ENCODE measurements at places on chromosomes 12 and 14. TPM values are rescaled to one million over a fixed set of nuclear protein-coding genes. Genes with fewer than 3 reads are reported as not detected.

Gene PROX2
- total RNA-seq, result 0.23 TPM

Gene TULP3
- 5.9 TPM for total RNA-seq

Gene ACVR1B
- total RNA-seq, result 10.1 TPM

Gene CCDC175
- total RNA-seq, result not detected

Gene MEG3
- total RNA-seq, result not detected

Gene WNT1
- total RNA-seq, result not detected

DNA sequence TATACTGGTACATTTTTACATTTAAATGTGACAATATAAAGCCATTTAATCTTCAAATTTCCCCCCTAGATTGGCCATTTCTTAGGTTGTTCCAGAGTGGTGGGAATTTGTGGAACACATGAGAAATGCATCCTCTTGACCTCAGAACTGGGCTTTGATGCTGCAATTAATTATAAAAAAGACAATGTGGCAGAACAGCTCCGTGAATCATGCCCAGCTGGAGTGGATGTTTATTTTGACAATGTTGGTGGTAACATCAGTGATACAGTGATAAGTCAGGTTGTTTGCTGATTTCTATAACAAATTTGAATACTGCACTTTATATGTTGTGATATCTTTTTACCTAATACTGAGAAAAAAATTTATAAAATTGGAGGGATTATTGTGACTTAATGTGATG, 7.6 kb upstream of the ZNF410 start:
- DNase-seq, result no peak

DNA sequence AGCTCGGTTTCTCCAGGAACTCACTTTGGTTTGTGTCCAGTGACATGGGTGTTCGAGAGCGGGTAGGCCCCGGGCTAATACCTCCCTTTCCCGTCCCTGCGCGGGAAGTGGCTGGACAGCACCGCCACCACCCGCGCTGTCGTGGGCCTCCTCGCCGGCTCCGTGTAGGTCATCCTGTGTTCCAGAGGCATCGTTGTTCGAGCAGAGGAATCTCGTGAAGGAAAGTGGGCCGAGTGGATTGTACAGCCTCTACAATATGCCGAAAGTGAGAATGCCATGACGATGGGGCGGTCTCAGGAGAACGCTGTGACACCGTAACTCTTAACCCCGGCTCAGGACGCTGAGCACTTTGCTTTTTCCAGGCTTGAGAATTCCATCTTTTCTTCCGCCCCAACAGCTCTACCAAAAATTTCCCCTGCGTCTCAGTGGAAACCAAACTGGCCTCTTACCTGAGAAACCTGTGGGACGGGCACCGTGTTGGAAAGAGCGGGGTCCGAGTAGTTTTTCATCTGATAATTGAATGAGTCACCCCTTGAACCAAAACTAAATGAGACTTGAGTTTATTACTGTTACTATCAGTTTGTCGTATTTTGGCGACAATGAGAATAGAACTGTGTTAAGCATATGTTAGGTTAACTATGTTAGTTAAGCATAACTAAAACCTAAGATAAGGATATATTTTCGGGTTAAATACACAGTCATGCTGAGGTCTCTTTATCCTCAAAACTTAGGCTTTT, 510 bp downstream of the EIF2S1 start:
- no peak for DNase-seq

DNA sequence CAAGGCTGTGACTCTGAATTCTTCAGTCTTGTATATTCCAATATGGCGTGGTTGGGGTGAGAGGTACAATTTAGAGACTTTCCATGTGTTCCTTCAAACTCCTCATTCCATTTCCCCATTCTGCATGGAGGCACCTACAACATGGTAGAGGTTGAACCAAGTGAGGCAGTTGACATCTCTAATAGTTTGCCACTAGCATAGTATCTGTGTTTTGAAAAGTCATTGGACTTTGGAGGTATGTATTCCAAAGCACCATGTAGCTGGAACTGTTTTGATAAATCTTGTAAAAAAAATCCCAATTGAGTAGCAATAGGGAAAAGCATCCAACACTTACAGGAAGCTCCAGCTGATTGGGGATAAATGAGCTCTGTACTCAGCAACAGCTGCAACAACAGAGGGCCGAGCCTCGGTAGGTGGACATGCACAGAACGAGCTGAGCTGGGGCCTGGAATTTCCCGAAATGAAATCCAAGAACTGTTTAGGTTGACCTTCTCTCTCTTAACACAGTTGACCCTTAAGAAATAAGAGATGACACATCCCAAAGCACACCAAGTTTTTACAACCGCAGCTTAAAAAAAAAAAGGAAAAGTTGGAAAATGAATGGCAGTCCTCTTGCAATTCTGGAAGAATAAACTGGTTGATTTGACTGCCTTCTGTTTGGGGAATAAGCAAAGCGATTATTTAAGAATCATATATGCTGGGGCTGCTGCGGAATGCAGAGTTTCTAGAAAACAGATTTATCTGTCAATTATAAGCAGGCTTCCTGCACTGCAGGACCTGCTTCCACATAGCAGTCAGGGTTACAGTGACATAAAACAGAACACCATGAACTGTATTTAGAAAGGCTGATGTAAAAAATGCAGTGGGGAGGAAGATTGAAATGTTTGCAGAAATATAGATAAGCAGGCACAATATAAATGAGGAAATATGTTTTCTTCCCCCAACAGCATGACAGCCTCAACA, 194.6 kb upstream of the KRR1 start:
- no peak for DNase-seq

GRCh38 chr12:66453120-66453519, 150.8 kb downstream of the HELB start:
- DNase-seq, result no peak

GRCh38 chr14:24172871-24173281, 996 bp downstream of the REC8 start:
- no peak for DNase-seq

DNA sequence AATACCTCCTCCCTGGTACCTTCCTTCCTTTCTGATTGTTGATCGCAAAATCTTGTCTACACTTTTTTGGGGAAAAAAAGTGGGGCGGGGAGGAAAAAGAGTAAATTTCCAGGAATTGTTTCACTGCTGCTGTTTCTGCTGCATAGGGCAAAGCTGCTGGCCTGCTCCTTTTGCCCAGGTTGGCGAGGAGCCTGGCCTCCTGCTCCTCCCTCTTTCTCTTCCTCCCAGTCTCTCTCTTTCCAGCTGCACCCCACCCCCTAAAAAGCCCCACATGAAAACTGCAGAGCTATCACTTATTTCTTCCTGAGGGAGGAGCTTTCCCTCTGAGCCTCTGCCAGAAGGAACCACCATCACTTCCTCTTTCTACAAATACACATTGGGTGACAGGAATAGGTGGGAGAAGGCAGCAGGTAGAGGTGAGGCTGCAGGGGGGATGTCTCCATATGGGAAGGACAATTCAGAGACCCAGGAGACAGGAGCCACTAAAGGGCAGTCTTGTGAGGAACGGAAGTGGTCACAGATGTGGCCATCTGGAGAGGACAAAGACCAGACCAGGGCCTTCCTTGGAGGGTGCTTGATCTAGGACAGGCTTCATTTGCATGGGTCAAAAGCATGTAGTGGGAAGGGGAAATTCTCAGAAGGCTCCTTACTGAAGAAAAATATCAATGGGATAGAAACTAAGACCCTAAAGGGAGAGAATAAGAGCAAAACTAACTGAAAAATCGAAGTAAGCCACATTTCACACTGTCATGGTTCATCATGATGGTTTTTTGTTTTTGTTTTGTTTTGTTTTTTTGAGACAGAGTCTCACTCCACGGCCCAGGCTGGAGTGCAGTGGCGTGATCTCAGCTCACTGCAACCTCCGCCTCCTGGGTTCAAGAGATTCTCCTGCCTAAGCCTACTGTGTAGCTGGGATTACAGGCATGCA, 14.8 kb downstream of the ZBTB39 start:
- no peak for DNase-seq
